ENCODE measurements at places on chromosomes 11 and 22. TPM values are rescaled to one million over a fixed set of nuclear protein-coding genes. Genes with fewer than 3 reads are reported as not detected.

The PKP3 gene
- total RNA-seq, result 0.69 TPM

The FXYD6 gene
- total RNA-seq, result 164 TPM

The MOV10L1 gene
- total RNA-seq, result 1.8 TPM

The OR51B5 gene
- 0.46 TPM for total RNA-seq

The LRRC4C gene
- 90.2 TPM for total RNA-seq

The SYTL2 gene
- total RNA-seq, result 13.1 TPM

The PKNOX2 gene
- total RNA-seq, result 6.9 TPM

The OR4C16 gene
- total RNA-seq, result not detected

The MPZL3 gene
- total RNA-seq, result 2.8 TPM
